HT1080 (cell line): ENCODE measurements at places on chromosomes 12 and 14. TPM values are rescaled to one million over a fixed set of nuclear protein-coding genes. Genes with fewer than 3 reads are reported as not detected.

DNA sequence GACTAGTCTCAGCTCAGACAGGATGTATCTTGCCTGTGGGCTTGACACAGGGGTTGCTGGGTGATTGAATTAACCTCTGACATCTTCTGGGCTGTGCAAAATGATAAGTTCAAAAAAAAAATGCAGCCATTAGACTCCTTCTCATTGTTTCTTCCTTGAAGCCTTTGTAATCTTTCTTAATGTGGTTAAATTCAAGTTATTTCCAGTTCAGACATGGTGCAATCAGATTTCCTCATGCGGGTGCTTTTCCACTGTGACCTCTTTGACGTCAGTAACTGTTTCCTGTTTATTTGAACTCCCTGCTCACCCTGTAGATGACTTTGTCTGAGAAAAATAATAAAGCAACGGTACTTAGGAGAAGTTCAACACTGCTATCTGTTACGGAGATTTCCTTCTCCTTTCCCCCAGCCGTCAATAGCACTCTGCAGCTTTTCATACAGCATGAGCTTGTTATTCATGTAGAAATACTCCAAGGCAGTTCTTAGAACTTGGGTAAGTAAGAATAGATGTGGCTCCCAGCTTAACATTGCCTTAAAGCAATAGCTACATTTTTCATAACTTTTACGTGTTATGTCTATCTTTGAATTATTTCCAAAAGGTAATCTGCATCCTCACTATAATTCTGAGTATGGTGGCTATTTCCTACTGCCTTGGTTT lies 155.5 kb downstream of the PRKCH start:
- DNase-seq: peak; percentile 93

- DNase-seq: no peak
These were observed 1.3 kb downstream of the UNG start for GRCh38 chr12:109098651-109099050.

DNA sequence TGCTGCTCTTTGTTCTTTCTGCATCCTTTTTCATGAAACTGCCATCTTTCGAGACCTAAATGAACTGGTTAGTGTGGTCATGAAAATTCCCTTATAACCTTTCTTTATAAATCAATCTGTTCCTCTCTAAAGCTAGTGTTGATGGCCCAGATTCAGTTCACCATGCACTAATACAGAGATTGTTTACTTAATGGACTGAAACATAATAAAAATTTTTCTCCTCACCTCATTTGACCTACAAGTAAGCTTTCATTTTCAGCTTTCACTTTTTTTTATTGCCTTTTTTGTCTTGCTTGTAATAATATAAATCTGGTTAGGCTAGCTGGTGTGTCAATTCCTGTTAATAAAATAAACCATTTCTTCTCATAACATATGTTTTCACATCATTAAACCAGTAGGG lies 183.8 kb downstream of the CCDC59 start:
- DNase-seq: no peak

GRCh38 chr12:12527820-12528296 lies 34.8 kb downstream of the DUSP16 start:
- no peak for DNase-seq

GRCh38 chr14:105933238-105933637 lies 406.9 kb downstream of the TMEM121 start:
- no peak for DNase-seq

DNA sequence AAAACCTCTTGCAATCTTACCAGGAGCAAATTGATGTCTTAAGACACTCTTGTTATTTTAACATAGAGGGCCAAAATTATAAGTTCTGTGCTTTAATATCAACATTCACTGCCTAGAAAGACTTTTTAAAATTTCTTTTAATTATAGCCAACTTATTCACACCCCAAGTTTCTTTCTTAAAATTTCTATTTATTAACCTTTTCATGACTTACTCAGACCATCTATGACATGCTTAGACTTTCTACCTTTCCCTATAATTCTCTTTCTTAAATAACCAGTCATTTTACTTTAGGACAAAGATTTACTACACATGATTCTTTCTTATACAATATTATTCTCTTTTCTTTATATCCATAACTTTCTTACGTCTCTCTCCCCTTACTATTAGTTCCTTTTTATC lies 220.4 kb downstream of the NUBPL start:
- no peak for DNase-seq

The ATF7IP gene
- 9.7 and 13.3 TPM in 2 replicates for total RNA-seq

The DBX2 gene
- total RNA-seq: not detected in 2 replicates

The SCN8A gene
- 2.7 and 3.3 TPM in 2 replicates for total RNA-seq

The TBX5 gene
- 0.30 and 0.43 TPM in 2 replicates for total RNA-seq
